ENCODE measurements at places on chromosomes 4 and X.
A peak's percentile ranks its signal among the peaks of the same experiment; 100 is the strongest.

GRCh38 chr4:96193061-96193460 lies 353.2 kb downstream of the PDHA2 start:
- DNase-seq, result no peak

DNA sequence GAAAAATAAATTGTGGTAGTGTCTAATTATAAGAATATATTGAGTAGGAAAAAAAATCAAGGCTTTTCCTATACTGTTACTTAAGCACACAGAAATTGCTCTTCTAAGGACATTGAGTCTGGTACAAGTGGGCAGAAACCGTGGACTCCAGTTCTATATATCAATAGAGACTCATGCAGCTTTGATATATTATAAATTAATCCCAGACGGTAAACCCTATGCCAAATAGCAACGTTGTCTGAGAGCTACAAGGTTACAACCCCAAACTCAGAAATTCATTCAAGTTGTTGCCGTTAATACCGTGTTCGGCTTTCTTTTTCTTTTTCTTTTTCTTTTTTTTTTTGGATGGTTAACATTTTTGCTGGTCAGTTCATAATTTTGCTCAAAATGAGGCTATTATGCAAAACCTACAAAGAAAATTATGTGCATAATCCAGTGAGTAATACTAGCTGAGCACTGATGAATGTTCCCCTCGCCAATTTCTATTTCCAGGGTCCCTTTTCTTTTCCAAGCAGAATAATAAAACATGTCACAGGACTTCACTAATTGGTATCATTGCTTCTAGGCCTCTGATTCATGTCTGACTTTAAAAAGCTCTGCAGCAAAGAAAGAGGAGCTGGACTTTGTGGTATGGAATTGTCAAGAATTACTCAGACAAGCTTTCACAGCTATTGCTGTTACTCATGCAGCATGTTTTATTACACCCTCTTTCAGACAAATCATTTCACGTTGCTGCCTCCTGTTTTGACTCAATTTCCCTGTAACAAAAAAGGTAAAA lies 737.7 kb downstream of the NLGN4X start:
- DNase-seq, result no peak

- DNase-seq, result no peak
Observed at GRCh38 chrX:49197543-49198087, 2.4 kb downstream of the SYP start.

- no peak for DNase-seq
Observed at GRCh38 chrX:104854790-104855340, 288.9 kb downstream of the IL1RAPL2 start.

DNA sequence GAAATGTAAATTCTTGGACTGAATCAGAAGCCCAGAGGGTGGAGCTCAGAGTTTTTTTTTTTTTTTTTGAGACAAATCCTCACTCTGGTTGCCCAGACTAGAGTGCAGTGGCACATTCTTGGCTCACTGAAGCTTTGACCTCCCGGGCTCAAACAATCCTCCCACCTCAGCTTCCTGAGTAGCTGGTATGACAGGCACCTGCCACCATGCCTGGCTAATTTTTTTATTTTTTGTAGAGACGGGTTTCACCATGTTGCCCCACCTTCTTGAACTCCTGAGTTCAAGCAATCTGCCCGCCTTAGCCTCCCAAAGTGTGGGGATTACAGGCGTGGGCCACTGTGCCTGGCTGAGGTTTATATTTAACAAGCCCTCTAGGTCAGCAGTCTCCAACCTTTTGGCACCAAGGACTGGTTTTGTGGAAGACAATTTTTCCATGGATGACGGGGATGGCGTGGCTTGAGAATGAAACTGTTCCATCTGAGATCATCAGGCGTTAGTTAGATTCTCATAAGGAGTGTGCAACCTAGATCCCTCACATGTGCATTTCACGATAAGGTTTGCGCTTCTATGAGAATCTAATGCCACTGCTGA lies 76.7 kb downstream of the FHIP1A start:
- no peak for DNase-seq

DNA sequence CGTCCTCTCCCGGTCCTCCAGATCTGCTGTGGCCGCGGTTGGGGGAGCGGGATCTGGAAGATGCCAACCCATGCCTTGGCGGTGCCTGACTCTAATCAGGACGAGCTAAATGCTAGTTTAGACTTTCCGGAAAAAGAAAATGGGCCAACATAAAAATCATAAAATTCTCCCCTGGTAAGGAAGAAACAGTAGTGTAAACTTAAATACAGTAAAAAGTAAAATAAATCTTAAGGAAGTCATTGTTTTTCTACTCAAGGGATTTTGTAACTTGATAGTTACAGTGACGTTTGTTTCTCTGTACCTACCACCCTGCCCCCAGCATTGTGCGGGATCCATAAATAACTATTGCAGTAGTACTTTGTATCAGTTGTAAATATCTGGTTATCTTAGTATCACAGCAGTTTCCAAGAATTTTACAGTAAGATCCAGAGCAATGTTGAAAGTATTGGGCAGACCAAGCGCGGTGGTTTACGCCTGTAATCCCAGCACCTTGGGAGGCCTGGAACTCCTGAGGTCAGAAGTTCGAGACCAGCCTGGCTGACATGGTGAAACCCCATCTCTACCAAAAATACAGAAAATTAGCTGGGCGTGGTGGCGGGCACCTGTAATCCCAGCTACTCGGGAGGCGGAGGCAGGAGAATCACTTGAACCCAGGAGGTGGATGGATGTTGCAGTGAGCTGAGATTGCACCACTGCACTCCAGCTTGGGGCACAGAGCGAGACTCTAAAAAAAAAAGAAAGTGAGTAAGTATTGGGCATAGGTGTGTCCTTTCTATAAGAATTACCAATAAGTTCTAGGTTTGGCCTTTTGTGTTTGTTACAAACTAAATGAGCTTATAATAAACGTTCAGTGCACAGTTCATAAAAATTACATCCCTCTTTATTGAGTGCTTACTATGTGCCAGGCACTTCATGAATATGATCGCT lies 1.0 kb upstream of the PLA2G12A start:
- no peak for DNase-seq

GRCh38 chrX:337331-337831 lies 18.8 kb upstream of the GTPBP6 start:
- DNase-seq, result no peak

- DNase-seq, result no peak
Observed at GRCh38 chr4:104989371-104989770, 157.3 kb upstream of the TET2 start.

- DNase-seq, result no peak
Observed at GRCh38 chrX:11346121-11346682, 53.0 kb downstream of the AMELX start.

- no peak for DNase-seq
Observed at GRCh38 chr4:151304226-151304625, 21.2 kb downstream of the SH3D19 start.

- DNase-seq, result peak; percentile 88
Observed at GRCh38 chr4:3302173-3302785, 9.5 kb downstream of the RGS12 start.

DNA sequence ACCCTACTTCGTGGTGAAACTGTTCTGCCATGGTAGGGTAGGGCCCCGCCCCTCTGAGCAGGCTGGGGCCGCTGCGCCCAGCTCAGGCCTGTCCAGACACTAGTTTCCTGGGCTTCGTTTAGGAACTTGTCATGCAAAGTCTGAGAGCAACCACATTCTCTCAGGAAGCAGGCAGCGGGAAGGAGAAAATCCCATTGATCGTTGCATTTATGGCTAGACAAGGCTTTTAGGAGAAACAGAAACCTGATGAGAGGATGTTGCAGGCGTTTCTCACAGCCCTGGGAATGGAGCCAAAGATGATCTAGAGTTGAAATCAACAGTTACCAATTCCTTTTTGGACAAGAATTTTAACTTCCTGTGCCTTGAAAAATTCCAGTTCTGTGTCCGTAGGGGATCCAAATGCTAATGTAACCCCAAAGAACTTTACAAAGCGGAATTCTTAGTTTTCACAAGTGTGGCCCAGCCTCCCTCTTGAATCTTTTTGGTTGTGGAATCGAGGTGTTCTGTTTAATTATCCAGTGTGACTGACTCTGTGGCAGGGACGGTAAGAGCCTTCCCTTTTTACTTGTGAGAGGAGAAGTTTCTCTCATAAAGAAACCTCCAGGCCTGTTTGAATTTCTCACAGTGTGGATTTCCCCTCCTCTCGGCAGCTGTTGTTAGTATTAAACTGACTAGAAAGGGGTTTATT lies 4.5 kb upstream of the CXCL9 start:
- no peak for DNase-seq

DNA sequence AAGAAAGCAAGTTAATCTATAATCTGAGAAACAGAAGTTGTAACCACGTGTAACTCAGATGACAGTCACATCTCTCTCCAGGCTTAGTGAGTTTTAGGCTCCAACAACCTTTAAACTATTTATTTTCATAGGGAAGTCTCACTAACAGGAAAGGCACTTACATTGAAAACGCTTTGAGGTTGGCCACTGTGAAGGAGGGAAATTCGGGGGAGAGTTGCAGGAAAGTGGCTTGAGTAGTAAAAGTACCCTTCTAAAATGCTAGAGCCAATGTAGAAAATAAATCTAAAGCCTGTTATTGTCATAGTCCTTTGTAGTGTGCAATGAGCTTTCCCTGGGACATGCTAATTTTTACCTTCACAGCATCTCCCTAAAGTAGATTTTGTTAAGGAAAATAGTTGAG lies 995 bp upstream of the NFXL1 start:
- no peak for DNase-seq

- DNase-seq, result no peak
Observed at GRCh38 chr4:5883916-5884315, 9.0 kb downstream of the CRMP1 start.

- no peak for DNase-seq
Observed at GRCh38 chrX:41621222-41621723, 67.5 kb upstream of the GPR34 start.

GRCh38 chrX:28625223-28625622 lies 38.0 kb downstream of the IL1RAPL1 start:
- no peak for DNase-seq

- no peak for DNase-seq
Observed at GRCh38 chr4:81106150-81106549, 75.6 kb downstream of the BMP3 start.

GRCh38 chrX:46673620-46674359 lies 85.1 kb downstream of the SLC9A7 start:
- DNase-seq, result no peak

- DNase-seq, result no peak
Observed at GRCh38 chr4:173325007-173325736, 9.0 kb downstream of the HMGB2 start.

- DNase-seq, result no peak
Observed at GRCh38 chr4:83626245-83626836, 90.4 kb downstream of the GPAT3 start.

DNA sequence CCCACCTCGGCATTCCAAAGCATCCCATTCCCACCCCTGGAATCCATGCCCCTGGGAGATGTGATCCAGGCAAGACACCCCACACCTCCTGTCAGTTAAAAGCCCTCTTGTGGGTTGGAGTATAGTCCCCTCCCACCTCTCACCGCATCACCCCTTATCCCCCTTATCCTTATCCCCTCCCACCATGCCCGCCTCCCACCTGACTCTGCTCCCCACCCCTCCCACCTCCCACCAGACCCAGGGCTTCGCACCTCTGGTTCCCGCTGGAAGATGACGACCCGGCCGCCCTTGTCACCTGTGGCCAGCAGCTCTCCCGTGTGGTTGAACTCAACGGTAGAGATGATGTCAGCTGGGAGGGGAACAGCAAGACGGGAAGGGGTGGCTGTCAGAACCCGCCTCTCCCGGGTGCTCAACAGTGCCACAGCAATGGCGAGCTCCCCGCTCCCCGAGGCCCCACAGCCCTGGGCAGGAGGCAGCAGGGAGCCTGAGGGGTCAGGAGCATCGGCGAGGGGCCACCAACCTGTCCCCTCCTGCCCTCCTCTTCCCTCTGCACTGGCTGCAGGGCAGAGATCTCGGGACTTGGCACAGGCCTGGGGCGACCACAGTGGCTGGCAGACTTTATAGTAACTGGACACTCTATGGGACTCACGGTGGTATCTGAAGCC lies 91.5 kb downstream of the PPP2R2C start:
- DNase-seq, result no peak

DNA sequence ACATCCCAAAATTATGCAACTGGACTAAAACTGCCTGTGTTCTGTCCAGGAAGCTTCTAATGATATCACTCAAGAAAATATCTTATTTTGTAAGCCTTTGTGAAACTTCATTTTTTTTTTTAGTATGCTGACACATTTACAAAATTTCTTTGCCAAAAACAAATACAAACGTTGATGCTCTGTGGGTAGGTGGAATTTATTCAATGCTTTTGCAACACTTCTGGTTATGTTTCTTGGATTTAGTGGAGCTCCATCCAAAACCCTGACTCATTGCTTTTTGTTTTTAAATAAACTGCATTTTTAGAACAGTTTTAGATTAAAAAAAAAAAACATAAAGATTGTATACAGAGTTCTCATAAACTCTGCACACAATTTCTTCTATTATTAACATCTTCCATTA lies 250.9 kb upstream of the MAOA start:
- DNase-seq, result no peak

DNA sequence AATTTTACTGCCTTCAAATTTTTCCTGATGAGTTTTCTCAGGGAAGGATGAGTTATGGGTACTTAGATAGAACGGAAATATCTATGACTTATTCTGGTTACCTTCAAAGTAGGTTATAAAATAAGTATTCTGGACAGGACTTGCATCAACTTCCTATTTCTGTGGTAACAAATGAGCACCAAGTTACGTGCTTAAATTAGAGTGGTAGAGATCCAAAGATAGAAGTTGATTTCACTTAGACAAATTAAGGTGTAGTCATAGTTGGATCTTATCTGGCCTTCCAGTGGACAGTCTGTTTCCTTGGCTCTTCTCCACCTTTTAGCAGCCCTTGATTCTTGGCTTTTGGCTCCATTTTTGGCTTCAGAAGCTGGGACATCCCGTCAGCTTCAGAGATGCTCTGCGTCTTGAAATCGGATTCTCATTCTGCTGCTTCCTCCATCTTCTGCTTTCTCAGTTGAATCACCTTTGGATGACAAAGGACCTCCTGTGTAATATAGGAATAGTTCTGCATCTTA lies 109.9 kb downstream of the ZNF518B start:
- no peak for DNase-seq

DNA sequence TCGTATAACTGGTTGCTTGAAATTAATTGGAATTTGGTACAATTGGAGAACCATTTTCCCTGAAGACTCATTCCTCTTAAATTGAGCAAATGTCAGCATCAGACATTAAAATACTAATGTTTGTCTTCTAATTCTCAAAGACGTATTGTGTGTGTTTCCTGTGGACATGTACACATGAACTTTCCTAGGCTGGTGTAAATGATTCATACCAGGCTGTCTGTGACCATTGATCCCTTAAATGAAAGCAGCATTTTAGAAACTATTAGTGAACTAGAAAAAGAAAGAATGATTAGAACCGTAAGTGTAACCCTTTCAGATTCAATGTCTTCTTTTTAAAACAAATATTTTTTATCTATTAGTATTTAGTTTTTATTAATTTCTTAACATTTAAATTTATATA lies 332.9 kb downstream of the PPP3CA start:
- no peak for DNase-seq

- no peak for DNase-seq
Observed at GRCh38 chr4:56371426-56372220, 15.7 kb downstream of the AASDH start.

GRCh38 chrX:43615660-43616059 lies 40.4 kb upstream of the MAOA start:
- DNase-seq, result no peak

Data from effector memory CD8-positive, alpha-beta T cell (primary cell).